ENCODE measurements at places on chromosomes 6 and 20.
A peak's percentile ranks its signal among the peaks of the same experiment; 100 is the strongest.

DNA sequence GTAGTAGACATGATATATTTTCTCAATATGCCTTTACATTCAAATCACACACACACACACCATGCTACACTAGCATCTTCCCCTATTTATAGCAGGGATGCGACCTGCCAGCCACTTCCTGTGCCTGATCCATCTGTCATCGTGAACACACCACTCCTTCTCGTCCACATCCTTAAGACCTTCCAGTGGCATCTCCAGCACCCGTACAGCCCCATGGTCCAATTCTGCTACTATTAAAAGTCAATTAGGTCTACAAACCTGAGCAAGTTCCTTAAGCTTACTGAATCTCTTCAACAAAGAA is 54.5 kb downstream of the KIF16B start:
- no peak for DNase-seq

DNA sequence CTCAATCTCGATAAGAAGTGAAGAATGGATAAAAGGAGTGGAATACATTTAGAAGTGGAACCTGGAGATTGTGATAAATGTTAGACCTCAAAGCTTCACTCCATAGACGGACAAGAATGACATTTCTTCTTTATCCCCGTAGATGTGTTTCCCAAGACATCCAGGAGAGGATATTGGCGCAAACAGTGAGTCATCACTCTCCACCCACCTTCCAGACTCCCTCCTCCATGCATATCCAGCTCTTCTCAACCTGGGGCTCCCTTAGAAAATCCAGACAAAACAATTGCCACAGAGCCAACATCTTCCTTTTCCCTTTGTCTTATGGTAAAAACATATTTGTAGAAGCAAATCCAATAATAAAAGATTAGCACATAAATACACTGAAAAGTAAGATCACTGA is 586.1 kb downstream of the PTPRT start:
- no peak for DNase-seq

GRCh38 chr6:158211273-158212055 is 43.3 kb downstream of the GTF2H5 start:
- DNase-seq = no peak

DNA sequence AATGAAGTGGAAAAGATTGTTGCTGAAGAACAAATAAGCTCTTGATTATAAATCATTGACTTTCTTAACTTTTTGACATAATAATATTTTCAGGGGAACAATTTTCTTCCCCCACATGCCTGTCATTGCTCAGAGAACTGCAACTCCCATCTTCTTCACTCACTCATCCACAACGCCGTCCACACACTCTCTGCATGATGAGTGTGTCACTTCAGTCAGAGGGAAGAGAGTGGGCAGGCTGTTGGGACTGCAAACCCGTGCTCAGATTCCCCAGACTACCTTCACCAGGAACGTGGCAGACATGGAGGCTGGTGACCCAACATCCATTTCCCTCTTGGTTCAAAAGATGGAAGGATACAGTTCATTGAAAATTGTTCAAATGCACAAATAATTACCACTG is 650.8 kb downstream of the PRKN start:
- DNase-seq = no peak

GRCh38 chr6:148296771-148297170 is 45.9 kb upstream of the SASH1 start:
- no peak for DNase-seq

GRCh38 chr6:77055711-77056110 is 407.6 kb downstream of the HTR1B start:
- no peak for DNase-seq

- no peak for DNase-seq
These were observed 4.9 kb downstream of the ARFRP1 start for GRCh38 chr20:63702751-63703470.

- no peak for DNase-seq
These were observed 32.3 kb downstream of the KCNQ5 start for GRCh38 chr6:72654071-72654621.

GRCh38 chr6:118912646-118913045 is 18.7 kb downstream of the ASF1A start:
- DNase-seq = no peak

DNA sequence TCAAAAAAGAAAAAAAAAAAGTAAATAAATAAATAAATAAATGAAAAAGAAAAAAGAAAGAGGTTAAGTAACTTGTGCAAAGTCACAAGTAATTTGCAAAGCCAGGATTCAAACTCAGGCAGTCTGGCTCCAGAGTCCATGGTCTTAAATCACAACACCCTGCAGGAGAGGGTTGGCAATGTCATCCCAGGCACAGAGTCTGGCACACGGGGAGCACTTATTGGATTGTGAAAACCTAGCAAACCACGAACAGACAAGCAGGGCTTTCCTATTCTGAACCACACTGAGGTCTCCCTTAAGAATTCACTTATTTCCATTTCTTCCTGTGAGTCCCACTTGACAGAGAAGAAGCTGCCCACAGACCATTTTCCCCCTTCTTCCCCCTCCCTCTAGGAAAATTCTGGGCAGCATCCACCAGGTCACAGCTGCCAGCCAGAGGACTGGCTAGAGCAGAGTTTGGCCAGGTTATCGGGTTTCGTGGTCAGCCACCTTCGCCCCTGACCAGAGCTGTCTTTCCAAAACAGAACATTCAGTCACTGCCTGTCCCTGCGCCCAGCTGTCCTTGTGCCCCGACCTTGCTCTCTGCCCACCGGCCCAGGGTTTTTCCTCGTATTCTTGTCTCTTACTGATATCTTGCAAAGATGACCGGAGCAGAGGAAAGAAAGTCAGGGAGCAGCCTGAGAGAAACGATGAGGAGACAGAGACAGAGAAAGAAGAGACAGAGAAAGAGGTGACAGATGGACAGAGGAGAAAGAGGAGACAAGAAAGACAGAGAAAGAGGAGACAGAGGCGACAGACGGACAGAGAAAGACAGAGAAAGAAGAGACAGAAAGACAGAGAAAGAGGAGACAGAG is 106.4 kb upstream of the PTPN1 start:
- DNase-seq = no peak

GRCh38 chr6:133816171-133816570 is 72.7 kb upstream of the TCF21 start:
- DNase-seq = no peak

DNA sequence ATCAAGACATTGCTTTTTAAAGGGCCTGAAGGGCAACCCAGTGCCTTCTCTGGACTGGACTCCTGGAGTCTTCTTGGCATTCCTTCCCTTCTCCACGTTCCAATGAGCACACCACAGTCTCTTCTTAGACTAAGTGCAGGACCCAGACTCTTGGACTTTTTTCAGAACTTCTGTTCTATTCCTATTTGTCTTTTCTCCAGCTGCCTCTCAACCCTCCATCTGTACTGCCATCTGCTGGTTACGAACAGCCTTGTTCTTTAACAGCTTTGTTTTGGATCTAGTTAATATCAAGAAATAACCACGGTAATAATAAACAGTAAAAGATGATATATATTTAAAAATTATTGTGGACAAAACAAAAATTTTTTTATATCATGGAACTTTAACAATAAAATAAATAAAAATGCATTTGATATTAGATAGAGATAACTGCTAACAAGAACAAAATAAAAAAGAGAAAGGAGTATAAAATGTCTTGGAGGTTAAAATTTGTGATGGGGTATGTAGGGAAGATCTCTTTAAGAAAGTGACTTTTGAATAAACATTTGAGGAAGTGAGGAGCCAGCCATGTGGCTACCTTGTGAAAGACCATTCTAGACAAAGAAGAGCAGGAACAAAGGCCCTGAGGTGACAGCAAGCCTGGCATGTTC is 105.1 kb upstream of the HCRTR2 start:
- no peak for DNase-seq

DNA sequence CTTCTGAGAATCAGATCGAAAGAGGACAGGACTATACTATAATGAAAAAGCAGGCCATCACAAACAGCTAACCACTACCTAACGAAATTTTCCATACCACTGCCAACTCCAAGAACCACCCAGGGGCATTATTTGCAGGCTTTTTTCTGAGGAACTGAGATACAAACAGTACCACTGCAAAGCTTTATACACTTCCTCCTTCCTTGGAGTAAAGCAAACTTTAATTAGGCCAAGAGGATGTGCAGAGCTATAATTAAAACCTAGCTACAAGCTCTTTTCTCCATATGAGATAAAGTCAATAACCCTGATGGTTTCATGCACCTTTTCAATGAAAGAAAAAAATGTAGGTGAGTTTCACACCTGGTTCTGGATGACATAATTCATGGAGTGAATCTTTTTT is 68.5 kb downstream of the ELOVL5 start:
- DNase-seq = no peak

DNA sequence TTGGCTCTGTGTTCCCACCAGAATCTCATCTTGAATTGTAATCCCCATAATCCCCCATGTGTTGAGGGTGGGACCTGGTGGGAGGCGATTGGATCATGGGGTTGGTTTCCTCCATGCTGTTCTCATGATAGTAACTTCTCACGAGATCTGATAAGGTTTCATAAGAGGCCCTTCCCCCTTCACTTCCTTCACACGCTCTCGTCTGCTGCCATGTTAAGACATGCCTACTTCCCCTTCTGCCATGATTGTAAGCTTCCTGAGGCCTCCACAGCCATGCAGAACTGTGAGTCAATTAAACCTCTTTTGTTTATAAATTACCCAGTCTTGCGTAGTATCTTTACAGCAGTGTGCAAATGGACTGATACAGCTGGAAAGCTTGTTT is 90.0 kb downstream of the ELOVL5 start:
- DNase-seq = no peak

- DNase-seq = peak; percentile 52
These were observed 119.9 kb downstream of the INSM1 start for GRCh38 chr20:20487811-20488210.

DNA sequence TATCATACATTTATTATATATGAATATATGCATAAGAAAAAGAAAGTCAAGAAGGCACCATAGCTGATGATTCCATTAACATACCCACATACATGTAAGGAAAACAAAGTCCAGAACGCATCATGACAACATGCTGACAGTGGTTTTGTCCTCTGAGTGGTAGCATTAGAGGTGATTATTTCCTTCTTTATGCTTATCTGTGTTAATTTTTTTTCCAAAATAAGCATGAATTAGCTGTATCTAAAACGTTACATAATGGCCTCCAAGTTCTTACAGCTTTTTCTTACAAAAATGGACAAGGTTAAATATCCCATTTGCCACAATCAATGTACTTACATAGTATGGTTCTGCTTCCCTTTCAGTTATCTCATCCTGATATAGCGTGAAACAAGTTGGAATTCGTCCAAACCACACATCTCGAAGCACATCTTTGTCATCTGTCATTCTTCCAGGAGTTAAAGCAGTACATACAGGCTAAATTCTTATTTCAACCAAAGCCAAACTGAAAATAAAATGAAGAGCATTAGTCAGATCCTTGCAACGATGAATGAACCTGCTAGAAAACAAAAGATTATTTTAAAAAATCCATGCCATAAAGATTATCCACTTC is 9.7 kb downstream of the ATG5 start:
- no peak for DNase-seq

DNA sequence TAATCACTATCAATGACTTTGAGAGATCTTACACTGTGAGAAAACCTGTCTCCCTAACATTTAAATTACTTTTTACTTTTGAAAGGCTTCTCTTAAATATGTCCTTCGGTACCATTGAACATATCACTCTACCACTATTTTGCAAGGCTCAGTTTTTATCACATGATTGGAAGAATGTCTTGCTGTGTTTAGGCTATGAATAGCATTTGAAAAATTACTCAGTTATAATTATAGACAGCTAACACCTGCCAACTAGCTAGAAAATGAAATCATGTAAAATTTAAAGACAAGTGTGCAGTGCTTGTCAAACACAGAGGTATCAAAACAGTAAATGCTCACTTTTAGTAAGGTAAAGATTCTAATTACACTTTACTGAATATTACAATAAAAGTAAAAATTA is 11.0 kb downstream of the SESN1 start:
- no peak for DNase-seq

DNA sequence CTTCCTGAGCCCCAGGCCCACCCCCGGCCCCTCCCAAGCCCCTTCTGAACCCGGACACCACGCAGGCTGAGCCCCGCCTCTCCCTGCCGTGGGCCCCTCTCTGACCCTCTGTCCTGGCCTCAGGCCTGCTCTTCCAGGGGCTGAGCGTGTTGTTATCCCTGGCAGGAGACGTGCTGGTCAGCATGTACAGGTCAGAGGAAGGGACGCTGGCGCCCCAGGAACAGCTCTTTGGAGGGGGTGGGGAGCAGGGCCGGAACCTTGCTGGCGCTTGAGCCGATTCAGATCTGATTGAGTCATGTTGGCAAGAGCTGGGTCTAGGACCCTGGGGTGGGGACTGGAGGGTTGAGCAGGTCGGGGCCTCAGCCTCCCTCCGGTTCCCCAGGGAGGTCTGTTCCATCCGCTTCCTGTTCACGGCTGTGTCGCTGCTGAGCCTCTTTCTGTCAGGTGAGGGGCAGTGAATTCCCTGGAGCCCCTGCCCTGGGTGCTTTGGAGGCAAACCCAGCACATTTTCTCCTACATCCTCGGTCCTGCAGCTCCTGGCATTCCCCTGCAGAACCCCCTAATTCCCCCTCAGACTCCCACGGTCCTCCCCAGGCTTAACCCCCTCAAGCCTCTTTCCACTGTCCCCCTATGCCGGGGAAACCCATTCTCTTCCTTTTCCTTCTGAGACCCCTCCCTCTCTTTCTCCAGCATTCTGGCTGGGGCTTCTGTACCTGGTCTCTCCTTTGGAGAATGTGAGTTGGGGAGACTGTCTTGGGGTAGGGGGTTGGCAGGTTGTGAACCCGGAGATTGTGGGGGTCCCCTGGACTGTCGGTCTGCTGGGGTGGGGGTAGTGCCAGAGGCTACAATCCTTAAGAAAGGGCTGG is 2.0 kb downstream of the SPAG4 start:
- DNase-seq = peak; percentile 67

GRCh38 chr6:63887002-63887751 is 251.6 kb downstream of the PHF3 start:
- DNase-seq = no peak

GRCh38 chr6:137927777-137928218 is 60.7 kb downstream of the TNFAIP3 start:
- DNase-seq = peak; percentile 83

DNA sequence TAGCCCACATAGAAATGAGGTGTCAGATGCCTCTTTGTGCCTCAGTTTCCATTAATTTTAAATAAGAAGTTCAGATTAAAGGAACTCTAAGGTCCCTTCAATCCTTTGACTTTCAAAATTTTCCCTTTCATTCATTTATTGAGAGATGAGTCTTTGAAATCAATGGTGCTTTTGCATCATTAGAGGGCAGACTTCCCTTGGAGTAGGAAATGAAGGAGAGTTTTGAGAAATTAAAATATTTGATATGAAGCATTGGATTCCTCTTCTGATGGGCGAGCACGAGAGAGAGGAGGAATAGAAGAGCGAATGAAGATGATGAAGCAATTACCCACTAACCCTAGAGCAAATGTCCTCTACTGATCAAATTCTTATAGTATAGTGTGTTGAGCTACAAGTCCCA is 105.7 kb downstream of the EDN1 start:
- DNase-seq = no peak

GRCh38 chr6:25973923-25974555 is 11.4 kb downstream of the TRIM38 start:
- DNase-seq = no peak

GRCh38 chr6:18343741-18344140 is 43.4 kb upstream of the RNF144B start:
- peak; percentile 44 for DNase-seq

GRCh38 chr6:139825935-139826374 is 451.5 kb upstream of the CITED2 start:
- DNase-seq = no peak
